ENCODE measurements at places on chromosomes 1 and 21.

DNA sequence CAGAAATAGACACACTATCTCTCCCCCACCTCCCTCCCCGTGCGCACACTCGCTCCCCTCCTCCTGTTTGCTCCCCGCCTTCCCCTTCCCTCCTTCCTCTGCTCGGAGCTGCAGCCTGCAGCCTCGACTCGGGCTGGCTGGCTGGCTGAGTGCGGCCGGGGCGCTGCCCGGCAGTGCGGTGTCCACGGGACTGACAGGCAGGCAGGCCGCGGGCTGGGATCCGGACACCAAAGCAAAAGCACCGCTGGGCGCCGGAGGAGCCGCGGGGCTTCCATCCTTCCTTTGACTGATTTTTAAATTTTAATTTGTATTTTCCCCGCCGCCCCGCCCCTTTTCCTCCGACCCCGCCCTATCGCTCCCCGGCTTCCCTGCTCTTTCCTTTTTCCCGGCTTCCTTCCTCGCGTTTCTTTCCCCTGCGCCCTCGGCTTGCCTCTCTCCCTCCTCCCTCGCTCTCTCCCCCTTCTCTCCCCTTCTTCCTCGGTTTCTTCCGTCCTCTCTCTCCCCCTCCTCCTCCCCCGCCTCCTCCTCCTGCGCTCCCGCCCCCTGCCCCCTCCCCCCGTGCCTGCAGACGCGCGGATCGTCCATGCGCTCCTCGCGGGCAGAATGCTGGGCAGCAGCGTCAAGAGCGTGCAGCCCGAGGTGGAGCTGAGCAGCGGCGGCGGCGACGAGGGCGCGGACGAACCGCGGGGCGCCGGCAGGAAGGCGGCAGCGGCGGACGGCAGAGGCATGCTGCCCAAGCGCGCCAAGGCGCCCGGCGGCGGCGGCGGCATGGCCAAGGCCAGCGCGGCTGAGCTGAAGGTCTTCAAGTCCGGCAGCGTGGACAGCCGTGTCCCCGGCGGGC lies 109.4 kb downstream of the NAV1 start:
- no peak for DNase-seq

- no peak for DNase-seq
Measured at GRCh38 chr1:32764826-32765569, 52.2 kb downstream of the YARS1 start.

- DNase-seq, result no peak
Measured at GRCh38 chr1:31708324-31708723, 4.5 kb upstream of the COL16A1 start.

DNA sequence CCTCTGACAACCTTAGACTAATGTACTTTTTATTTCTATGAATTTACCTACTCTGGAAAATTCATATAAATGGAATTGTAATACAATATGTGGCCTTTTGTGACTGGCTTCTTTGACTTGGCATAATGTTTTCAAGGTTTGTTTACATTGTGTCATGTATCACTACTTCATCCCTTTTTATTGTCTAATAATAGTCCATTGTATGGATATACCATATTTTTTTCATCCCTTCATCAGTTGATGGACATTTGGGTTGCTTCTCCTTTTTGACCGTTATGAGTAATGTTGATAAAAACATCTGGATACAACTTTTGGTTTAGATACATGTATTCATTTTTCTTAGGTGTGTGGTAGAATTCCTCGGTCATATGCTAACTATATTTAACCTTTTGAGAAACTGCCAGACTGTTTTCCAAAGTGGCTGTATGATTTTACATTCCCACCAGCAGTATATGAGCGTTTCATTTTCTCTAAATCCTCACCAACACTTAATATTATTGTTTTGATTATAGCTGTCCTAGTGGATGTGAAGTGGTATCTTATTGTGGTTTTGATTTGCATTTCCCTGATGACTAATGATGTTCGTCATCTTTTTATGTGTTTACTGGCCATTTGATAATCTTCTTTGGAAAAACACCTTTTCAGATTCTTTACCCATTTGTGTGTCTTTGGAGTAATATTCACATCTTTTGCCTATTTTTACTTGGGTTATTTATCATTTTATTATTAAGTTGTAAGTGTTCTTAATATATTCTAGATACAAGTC lies 3.5 kb downstream of the RO60 start:
- no peak for DNase-seq

DNA sequence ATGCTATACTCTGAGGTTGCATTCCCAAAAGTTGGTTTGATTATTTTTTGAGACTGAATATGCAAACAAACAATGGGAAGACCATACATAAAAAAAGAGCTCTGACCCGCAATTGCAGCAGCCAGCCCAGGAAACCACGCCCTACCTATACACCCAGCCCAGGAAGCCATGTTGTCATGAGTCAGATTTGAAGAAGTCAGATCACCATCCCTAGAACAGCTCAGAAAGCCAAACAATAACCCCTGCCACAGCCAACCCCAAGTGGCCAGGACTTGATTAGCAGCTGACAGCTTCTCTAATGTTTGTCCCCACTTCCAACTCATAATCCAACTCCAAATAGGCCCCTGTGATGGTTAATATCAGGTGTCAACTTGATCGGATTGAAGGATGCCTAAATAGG lies 621.9 kb downstream of the NPHP4 start:
- DNase-seq, result no peak

Data from stimulated activated CD8-positive, alpha-beta memory T cell treated with anti-CD3 and anti-CD28 coated beads, Interleukin-4, amount 100 ng/mL, for 24 hours (primary cell).